GDM1 (cell line): ENCODE measurements at places on chromosomes 7 and 10.

DNA sequence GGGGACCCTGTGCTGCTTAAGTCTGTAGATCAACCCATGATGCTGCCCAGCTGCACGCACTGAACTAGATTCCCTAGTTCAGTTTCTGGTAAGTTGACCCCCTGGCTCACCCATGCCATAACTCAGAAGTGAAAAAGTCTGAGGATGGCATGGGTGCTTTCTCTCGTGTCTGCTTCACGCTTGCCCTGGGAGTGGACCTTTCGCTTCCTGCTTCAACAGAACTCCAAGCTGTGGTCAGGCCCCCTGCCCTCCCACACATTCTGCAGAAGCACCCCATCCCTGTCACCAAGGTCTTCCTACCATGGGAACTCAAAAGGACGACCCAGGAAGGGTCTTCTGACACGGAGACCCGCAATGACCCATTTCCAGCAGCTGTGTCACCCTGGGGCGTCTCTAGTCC lies 39.9 kb downstream of the LRRC18 start:
- DNase-seq: no peak

GRCh38 chr7:135761751-135762488 lies 13.3 kb upstream of the FAM180A start:
- no peak for DNase-seq

GRCh38 chr10:24882047-24882698 lies 70.2 kb downstream of the PRTFDC1 start:
- no peak for DNase-seq

DNA sequence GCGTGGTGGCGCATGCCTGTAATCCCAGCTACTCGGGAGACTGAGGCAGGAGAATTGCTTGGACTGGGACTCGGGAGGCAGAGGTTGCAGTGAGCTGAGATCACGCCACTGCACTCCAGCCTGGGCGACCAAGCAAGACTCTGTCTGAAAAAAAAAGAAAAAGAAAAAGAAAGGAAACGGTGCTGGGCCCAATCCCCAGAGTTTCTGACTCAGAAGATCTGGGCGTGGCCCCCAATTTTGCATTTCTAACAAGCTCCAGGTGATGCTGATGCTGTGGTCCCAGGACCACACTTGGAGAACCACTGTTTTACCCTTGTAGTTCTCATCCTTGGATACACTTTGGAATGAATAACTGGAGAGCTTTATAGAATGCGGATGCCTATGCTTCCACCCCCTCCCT lies 79.0 kb downstream of the C10orf105 start:
- no peak for DNase-seq

GRCh38 chr7:132117181-132117580 lies 459.1 kb downstream of the PLXNA4 start:
- no peak for DNase-seq

DNA sequence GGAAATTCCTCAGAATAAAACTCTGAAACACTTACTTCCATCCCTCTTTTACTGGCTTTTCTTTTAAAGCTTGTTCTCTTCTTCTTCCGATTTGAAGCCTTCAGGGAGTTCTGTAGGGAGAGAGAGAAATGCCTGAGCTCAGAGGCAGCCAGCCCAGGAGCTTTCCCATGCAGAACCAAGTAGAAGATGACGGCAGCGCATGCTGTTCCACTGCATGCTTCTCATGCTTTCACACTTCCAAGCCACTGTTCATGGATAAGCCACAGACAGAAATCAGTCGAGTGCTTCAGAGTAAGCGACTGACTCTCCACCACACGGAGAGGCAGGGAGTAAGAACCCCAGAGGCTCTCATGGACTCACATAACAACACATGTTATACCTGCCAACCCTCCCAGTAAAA lies 237.3 kb downstream of the DGKI start:
- no peak for DNase-seq

DNA sequence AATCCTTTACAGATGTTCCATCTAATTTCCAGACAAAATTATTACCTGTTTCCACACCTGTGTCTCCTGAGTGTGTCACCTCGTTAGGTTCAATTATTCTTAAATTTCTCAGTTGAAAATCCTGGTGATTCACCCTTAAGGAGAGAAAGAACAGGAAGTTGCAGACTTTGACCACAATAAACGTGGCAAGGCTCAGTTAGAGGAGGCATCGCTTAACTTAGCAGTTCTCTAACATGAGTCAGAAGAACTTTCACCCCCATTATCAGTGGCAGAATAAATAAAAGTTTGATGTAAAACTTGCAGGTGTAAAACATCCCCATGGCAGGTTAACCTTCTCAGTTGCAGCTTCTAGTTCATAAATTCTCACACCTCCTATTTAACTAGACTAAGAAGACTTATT lies 8.3 kb downstream of the XPNPEP1 start:
- peak; percentile 38 for DNase-seq

- DNase-seq: no peak
Observed at GRCh38 chr10:130483691-130484467, 347.7 kb downstream of the GLRX3 start.

- no peak for DNase-seq
Observed at GRCh38 chr10:86169506-86170254, 196.9 kb downstream of the GRID1 start.

- DNase-seq: no peak
Observed at GRCh38 chr10:96090463-96090800, 39.7 kb upstream of the ZNF518A start.

DNA sequence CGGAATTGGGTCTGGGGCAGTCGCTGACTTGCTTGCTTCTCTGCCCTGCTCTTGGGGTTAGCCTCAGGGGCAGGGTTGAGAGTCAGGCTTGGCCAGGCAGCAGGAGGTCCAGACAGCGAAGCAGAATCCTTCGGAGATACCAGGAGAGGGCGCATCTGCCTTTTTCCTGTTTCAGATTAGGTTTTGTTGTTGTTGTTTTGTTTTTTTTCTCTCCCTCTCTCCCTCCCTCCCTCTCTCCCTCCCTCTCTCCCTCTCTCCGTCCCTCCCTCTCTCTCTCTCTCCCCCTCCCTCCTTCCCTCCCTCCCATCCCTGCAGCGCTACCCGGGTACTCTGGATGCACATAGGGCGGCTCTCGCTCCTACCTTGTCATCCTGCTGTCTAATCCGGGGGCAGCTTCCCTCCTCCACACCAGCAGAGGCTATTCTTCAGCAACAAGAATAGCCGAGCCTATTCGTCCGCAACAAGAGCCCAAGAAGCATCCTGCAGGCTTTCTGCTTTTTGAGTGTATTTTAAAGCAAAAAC lies 758 bp upstream of the OPTN start:
- DNase-seq: no peak

DNA sequence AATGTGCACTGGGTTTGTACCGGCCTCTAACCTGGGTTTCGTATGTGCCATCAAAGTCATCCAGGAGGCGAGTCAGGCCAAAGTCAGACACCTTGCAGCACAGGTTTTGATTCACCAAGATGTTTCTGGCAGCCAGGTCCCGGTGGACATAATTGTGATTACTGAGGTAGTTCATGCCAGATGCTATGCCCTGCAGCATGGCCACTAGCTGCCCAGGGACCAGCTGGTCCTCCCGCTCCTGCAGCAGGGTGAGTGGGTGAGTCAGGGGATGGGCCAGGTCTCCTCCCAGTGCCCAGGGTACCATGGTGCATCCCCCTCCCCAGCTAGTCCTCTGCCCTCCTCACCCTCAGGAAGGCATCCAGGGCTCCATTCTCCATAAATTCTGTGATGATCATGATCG lies 13.6 kb downstream of the ZYX start:
- no peak for DNase-seq

- DNase-seq: no peak
Observed at GRCh38 chr10:5890452-5890915, 441 bp downstream of the FBH1 start.

- DNase-seq: no peak
Observed at GRCh38 chr7:142915315-142915714, 18.2 kb downstream of the TRPV5 start.

DNA sequence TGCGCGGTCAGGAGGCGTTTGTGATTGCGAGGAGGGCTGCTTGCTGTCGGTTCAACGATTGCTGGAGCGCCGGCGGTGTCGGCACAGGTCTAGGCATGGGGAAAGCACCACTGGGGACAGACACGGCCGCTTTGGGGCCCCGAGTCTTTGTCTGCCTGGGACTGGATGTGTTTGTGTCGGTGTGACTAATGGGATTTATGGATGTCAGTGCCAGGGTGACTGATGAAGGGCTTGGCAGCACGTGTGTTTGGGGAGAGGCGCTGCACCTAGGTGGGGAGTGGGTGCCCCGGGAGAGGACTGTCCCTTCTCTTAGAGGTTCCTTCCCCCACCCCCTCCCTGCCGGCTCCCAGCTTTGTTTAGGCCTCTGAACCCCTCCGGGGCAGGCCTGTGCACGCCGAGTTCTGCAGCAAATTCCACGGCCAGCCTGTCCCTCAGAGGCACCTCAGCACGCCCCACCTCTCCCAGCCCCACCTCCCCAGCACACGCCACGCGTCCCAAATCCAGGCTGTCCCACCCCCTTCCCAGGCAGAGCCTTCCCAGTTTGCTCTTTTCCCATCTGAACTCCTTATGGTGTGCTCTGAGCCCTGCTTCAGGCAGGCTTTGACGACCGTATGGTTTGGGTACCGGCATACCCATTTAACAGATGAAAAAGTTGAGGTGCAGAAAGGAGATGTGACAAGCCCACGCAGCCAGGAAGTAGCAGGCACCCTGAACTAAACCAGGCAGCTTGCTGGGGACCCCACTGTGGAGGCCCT lies 6.4 kb upstream of the TNRC18 start:
- no peak for DNase-seq

GRCh38 chr7:66921396-66921917 lies 432 bp downstream of the TMEM248 start:
- DNase-seq: no peak

DNA sequence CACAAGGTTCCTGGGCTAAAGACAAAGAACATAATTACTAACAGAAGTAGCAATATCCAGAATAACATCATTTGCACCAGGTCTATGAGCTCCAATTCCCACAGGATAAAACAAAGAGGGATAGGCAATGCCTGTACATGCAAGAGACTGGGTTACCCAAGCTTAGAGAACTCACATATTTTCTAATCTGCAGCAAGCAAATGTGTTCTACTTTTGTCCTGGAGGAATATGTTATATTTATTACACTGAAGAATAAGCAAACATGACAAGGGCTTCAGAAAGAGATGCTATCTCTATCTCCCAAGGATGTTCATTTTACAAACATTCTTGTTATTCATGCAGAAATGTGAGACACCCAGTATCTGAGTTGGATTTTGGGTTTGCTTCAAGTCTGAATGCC lies 118.6 kb downstream of the MDFIC start:
- no peak for DNase-seq

- no peak for DNase-seq
Observed at GRCh38 chr10:108913300-108913699, 1010.0 kb downstream of the XPNPEP1 start.

GRCh38 chr7:19442016-19442785 lies 266.6 kb downstream of the POLR1F start:
- DNase-seq: no peak

GRCh38 chr7:3937605-3938004 lies 636.6 kb downstream of the SDK1 start:
- DNase-seq: no peak

DNA sequence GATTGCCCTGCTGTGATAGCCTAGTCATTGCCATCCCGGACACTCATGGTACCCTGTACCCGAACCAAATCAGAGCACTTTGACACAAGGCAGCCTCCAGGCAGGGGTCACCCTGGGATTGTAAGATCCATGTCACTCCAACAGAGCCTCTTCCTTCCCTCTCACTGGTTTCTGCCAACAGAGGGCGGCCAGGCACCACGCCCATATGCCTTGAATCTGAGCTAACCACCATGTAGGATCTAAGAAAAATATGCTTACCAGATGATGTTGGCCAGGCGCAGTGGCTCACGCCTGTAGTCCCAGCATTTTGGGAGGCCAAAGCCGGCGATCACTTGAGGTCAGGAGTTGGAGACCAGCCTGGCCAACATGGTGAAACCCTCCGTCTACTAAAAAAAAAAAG lies 389.2 kb upstream of the KLF6 start:
- DNase-seq: no peak

- no peak for DNase-seq
Observed at GRCh38 chr10:22927166-22927565, 687 bp upstream of the ARMC3 start.

- no peak for DNase-seq
Observed at GRCh38 chr7:19392246-19392645, 247.0 kb upstream of the FERD3L start.

GRCh38 chr10:86756511-86757112 lies at the start of gene BMPR1A:
Gene BMPR1A (plus strand): TSS chr10:86756619. CDS start chr10:86876019, 119,400 bp downstream.
- DNase-seq: no peak

DNA sequence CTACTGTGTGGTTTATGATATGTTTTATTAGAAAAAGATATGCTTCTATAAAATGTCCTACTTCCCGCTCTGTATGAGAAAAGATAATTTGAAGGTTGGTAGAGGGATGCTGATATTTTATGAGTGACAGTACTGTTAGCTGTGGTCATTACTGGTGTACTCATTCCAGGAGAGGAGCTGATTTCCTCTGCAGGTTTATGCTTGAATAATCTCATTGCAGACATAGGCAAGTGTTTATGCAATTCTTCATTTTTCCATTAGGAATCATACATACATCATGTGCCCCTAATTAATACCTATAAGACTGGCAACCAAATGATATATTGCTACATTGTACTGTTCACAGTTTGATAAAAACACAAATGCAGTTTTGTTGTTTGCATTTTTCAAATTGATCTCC lies 269.4 kb downstream of the MALRD1 start:
- no peak for DNase-seq

DNA sequence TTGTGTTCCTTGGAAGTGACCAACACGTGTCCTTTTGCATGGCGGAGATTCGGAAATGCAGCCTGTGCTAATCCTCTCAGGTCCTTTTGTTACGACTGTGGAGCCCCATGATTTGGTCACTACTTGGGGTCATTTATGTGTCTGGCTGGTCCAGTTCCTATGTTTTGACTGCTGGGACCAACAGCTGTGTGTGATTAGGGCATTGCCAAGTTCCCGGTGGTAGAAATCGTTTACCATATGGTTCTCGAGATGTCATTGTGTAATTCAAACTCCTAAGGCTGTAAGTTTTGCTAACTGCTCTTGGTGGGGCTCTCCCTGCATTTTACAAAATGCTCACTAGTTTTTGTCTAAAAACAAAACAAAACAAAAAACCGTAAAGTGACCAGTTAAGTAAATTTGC lies 62.0 kb downstream of the CCNY start:
- DNase-seq: no peak

GRCh38 chr7:149252378-149252777 lies 9.6 kb upstream of the ZNF783 start:
- no peak for DNase-seq

DNA sequence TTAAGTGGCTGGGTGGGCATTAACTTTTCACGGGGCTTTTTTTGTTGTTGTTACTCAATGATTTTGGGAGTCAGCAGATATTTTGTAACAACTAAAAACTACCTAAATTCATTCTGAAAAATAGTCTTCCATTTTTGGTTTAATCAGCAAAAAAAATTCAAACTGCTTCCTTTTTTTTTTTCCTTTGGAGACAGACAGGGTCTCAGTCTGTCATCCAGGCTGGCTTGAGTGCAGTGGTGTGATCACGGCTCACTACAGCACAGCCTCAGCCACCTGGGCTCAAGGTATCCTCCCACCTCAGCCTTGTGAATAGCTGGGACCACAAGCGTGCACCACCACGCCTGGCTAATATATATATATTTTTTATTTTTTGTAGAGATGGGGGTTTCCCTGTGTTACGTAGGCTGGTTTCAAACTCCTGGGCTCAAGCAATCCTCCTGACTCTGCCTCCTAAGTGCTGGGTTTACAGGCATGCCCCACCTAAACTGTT lies 36.5 kb downstream of the SKIDA1 start:
- no peak for DNase-seq
